ENCODE measurements at places on chromosomes 5 and 9.

DNA sequence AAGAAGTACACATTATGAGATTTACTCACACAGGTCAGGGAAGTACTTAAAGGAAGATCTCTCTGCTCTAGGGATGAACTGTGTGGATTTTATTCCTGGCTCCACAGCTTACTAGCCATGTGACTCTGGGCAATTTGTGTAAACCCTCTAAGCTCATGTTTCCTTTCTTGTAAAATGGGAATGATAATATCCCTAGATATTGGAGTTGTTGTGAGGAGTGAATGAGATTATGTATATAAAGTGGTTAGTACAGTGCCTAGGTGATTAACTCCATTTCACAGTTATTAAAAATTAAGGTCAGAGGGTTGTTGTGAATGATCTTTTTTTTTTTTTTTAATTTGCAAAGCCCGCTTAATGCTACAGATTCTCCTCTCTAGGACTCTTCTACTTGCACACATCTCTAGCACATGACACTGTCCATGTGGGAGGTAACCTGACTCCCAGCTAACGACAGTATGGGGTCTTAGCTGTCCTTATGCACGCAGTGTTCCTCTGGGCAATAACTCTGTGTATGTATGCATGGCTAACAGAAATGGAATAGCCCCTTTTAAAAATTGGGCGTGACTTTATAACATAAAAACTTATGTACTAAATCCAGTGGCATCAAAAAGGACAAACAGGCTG lies 23.9 kb upstream of the MYOT start:
- DNase-seq = no peak

DNA sequence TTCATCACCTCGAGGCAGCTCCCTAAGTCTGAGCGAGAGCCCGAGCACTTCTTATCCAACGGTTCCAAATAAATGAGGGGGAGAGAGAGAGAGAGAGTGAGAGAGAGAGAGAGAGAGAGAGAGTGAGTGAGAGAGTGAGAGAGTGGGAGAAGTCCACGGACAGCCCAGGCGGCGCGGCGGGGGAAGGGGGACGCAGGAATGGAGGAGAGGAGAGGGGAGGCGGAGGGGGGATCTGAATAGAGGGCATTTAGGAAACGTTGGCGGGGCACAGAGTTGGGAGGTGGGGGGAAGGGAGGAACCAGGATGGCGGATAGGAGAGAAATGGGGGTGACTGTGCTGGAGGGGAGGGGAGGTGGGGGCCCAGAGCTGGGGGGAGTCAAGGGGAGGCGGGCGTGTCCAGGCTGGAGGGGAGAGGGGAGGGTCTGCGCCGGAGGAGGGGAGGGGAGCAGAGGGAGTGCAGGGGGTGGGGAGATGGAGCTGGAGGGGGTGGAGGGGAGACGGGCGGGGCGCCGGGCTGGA lies 398 bp upstream of the BASP1 start:
- peak; percentile 63 for DNase-seq

GRCh38 chr5:61386045-61386800 lies 54.2 kb downstream of the ZSWIM6 start:
- DNase-seq = no peak

GRCh38 chr9:96457266-96457665 lies 7.3 kb downstream of the HABP4 start:
- DNase-seq = no peak

- DNase-seq = no peak
Measured at GRCh38 chr5:169561893-169562292, 21.7 kb upstream of the SPDL1 start.

GRCh38 chr9:70672161-70672649 lies 257.7 kb upstream of the KLF9 start:
- DNase-seq = peak; percentile 79
